ENCODE measurements at places on chromosomes 1 and 21.
A peak's percentile ranks its signal among the peaks of the same experiment; 100 is the strongest.

GRCh38 chr1:65178235-65178634, 30.2 kb downstream of the AK4 start:
- DNase-seq: no peak

DNA sequence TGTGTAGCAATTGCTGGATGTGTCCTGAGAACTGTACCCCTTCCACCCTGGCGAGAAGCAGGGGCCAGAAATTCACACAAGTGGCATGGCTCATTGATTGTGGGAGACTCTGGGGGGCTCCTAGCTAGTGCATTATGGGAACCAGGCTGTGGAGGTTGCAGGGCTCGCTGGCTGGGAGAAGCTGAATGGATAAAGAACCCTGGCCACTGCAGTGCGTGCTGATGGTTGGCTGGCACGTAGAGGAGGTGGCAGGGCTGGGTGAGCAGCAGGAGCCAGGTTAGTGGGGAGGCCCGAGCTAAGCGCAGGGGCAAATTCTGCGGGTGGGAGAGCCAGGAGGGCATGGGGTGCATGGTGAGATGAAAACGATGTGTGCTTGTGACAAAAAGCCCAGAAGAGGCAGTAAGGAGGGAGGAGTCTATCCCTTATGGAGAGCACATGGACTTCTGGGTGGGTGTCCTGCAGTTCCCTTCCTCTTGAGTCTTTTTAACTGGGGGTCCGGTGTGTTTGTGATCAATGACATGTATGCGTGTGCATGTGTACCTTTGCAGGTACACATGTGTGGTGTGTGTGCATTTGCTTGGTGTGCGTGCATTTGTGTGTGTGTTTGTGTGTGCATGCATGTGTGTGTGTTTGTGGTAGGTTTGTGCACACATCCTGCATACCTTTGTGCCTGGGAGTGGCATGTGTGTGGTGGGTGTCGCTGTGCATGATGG, 3.6 kb downstream of the GUK1 start:
- DNase-seq: no peak

- DNase-seq: peak; percentile 62
Measured at GRCh38 chr1:20732071-20732587, 374 bp downstream of the SH2D5 start.

DNA sequence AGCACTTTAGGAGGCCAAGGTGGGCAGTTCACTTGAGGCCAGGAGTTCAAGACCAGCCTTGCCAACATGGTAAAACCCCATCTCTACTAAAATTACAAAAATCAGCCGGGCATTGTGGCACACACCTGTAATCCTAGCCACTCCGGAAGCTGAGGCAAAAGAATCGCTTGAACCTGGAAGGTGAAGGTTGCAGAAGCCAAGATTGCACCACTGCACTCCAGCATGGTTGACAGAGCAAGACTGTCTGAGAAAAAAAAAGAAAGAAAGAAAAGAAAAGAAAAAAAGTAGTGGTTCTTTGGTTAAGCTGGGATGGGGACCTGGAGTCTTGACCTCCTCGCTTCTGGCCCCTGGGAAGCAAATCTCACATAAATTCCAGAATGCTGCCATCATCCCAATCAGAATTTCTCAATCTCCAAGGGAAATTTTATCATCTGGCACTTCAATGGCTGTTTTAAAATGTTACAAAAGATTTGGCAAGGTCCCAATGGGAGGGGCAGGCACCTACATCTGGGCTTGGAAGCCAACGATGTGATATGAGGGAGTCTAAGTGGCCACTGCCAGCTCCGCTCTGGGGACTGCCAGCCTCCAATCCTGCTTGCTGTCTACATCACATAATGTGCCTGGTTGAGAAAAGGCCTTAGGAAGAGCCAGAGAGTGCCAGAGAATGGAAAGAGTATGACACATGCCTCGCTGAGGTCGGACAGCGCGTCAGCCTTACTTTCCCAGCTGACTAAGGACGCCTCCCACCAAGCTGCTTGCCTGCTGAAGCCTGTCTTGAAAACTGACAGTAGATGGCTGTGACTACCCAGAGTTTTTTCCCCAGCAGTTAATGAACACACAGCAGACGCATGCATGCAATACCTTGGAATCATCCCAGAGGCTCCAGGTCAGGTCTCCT, 42.1 kb upstream of the SRP9 start:
- peak; percentile 95 for DNase-seq

DNA sequence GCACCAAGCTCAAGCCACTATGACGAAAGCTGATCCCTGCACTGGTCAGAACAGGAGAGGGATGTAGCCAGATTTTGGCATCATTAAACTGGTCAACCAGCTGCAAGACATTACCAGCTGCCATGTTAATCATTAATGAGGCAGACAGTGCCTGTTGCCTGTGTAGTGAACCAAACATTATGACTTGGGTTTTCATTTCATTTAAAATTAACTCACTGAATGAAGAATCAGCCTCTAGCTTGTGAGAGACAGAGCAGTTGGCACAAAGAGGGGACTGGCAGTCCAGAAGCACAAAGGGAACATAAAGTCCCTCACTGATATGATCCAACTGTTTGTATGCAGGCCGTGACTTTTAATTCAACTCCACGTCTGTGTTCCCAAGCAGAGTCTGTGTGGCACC, 318.9 kb downstream of the SEC16B start:
- DNase-seq: no peak

GRCh38 chr21:27596196-27596595, 629.3 kb upstream of the ADAMTS5 start:
- DNase-seq: no peak

GRCh38 chr1:25573961-25574360, 30.6 kb downstream of the LDLRAP1 start:
- no peak for DNase-seq
